NCI-H1092 (cell line): ENCODE measurements at places on chromosomes 4 and X.

DNA sequence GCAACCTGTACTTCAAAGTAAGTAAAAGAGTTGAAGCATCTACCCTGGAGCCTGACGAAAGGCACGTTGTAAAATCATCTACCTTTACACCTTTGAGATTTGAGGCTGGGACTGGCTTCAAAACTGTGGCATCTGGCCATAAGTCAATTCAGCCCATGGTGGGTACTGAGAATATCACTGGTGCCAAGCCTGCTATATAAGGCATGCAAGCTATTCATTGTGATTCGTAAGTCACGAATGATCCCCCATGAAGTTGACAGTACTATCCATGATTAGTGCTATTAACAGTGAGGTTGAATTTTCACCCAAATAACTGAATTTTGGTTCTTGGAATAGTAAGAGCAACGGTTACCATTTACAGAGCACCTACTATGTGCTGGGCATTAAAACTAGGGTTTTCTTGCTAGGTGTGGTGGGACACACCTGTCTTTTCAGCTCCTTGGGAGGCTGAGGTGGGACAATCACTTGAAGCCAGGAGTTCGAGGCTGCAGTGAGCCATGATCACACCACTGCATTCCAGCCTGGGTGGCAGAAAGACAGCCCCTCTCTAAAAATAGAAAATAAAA, 39.8 kb downstream of the IRF2 start:
- no peak for DNase-seq

DNA sequence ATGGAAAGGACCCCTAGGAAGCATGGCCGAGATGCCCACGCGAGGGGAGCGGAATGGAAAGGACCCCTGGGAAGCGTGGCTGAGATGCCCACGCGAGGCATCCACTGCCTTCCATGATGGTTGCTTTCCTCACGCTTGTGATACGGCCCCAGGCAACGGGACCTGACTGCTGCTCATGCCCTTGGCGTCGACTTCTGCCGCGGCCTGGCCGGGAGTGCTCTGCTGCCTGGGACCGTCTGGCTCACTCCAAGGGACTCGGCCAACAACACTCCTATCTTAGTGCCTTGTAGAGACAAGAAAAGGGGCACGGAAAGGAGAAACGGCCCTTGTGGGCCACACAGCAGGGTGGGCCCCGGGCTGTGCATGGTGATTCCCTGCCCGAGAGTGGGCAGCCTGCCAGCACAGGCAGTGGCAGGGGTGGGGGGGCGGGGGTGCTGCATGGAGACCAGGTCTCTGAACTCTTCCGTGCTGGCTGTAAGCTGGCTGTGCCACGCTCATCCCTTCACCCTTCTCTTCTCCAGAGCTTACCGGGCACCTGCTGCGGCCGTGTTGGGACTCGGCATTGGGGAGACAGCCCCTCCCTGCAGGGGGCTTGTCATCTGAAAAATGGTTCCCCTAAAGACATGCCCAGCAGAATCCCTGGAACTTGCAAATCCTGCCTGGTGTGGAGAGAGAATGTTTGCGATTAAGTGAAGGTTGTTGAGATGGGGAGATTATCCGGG, 38.6 kb upstream of the HMX1 start:
- DNase-seq = no peak

GRCh38 chr4:148327683-148328082, 114.5 kb downstream of the NR3C2 start:
- DNase-seq = no peak

- no peak for DNase-seq
These were observed 165.1 kb downstream of the GPAT3 start for GRCh38 chr4:83701041-83701440.

DNA sequence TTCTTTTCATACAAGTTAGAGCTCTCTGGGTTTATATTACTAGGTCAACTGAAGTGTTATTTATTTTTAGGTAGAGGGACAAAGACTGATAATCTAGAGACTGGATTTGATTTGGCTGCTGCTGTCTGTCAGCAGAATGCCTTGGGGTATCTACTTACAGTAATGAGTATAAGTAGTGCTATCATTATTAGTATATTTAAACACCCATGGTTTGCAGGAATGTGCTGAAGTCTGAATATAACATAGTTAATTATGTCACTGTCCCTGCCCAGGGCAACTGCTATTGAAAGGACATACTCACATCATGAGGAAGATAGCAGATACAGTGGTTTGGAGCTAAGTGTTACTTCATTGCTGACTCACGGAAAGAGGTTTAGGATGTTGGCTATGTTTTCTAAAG, 76.2 kb downstream of the PRRG1 start:
- no peak for DNase-seq

GRCh38 chr4:519885-520682, 21.1 kb downstream of the PIGG start:
- no peak for DNase-seq
